ENCODE measurements at places on chromosomes 5 and 9. TPM values are rescaled to one million over a fixed set of nuclear protein-coding genes. Genes with fewer than 3 reads are reported as not detected.

- DNase-seq = no peak
Observed at GRCh38 chr5:35884773-35885172, 28.1 kb downstream of the IL7R start.

DNA sequence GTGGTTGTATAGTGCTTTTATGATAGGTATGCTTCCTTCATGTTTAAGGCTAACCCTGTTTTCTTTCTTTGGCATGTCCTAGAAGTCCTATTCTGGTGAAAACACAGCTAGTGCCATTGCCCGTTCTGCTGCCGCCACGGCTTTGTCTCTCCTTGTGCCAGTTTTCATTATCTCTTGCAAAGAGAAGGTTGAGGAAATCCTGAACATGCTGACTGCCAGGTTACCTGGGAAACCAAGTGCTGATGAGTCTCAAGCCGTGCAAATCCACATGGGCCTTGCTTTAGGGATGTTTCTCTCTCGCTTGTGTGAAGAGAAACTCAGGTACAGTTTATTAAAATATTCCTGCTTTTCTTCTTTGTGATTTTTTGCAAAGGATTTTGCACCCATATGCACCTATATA, 102.2 kb downstream of the HACD4 start:
- no peak for DNase-seq

DNA sequence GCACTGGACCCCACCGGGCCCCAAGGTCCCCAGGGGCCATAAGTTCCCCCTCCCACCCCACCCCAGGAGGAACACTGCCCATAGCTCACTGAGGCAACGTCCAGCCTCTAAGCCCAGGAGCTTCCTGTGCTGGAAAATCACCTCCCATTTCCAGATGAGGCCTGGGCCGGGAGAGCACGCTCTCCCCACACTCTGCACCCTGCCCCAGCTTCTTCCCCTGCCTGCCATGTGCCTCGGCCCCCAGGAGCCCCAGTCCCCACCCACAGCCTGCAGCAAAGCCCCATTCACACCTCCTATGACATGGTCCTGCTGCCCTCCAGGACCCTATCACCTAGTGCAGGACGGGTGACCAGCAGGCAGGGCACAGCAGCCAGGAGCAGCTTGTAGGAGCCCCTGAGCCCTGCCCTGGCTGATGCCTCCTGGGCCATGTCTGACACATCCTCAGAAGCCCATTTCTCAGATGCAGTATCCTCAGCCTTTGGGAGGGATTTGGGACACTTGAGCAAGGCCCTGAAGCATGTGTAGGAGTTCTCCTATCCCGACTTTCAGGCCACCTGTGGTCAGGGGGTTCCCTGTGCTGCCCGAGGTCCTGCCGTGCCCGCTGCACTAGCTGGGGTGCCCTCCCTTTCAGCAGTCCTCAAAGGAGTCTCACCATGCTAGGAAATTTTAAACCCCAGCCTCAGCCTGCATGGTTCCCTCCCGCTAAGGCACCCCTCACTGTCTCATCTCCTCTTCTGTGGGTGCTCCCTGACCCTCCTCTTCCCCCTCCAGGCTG, 119.4 kb upstream of the FOXD4L5 start:
- no peak for DNase-seq

DNA sequence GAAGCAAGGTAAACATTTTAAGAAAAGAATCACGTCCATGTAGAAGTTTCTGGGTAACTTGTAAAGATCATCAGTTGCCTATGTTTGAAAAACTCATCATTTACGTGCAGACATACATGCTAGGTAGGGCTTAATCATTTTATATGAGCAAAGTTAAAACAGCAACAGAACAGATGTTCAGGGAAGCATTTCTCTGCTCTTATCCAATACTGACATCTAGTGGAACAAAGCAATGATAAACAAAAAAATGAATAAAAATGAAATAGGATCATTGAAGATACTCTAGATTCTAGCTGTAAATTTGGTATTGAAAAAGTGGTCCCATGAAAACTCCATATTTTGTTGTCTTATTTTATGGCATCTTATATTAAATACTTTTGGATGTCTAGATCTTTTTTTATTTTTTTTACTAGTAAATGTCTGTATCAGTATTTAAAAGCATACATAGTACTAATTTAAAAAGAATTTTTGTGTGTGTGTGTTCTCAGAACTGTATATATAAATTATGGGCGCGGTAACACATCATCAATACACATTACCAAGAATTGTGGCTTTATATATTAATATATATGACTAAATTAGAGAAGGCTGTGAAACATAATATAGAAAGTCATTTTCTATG, 1050.2 kb downstream of the CDH12 start:
- DNase-seq = no peak

- DNase-seq = no peak
Observed at GRCh38 chr5:166178411-166179080, 2112.9 kb upstream of the WWC1 start.

GRCh38 chr9:115267790-115268189, 149.8 kb upstream of the TNC start:
- DNase-seq = no peak

DNA sequence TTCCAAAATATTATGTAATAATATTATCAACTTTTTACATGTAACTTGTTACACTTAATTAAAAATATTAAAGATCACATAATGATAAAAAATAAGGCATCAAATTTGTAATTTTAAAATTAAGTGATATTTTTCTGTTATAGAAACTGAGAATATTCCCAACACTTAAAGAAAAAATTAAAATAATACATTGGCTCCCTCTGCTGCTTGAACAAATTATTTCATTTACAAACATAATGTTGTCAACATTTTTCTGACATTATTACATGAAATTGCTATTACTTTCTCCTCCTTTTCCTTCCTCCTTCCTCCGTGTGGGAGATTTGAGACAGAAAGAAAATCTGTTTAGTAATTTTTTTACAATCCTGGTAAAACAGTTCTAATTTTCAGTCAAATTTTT, 42.3 kb downstream of the RNF180 start:
- DNase-seq = no peak

- peak; percentile 64 for DNase-seq
Observed at GRCh38 chr9:135990468-135991429, 29.6 kb upstream of the UBAC1 start.

- DNase-seq = no peak
Observed at GRCh38 chr5:36854402-36855140, 22.0 kb upstream of the NIPBL start.

DNA sequence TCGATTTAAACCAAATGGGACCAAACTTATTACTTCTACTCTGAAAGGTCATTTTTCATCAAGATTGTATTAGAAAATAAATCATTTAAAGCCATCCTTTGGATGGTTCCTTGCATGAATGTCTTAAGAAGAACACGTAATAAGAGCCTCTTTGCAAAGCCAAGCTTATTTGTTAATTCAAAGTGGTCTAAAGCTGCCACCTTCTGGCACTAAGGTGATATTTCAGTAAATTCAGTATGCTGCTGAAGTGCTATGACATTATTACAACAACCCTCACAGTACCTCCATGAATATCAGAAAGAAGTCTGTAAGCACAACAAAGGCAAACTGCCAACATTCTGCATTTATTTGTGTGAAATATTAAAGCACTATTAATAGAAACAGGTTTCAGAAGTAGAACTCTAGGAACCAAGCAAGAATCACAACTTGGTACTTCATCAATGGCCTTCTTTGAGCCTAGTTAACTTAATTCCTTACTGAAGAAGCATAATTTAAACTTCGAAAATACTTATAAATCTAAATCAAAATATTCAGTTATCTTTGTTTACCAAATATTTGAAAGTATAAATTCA, 53.1 kb upstream of the TYRP1 start:
- DNase-seq = no peak

DNA sequence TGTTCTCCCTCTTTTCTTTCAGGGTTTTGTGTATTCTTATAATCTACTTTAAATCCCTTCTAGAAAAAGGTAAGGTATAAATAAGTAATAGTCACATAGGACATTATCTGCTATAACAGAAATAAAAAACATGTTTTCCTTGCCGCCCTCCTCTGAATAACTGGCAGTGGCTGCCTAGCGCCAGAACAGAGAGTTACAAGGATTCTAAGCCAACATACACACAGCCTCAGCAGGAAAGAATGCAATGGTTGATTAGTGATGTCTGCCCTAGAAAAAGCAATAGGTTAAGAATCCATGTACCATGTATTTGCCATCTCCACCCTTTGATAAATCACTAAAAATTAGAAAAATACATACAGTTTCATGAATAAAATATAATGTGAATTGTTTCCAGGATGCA, 4.9 kb downstream of the MED27 start:
- DNase-seq = no peak

GRCh38 chr5:167348980-167349379, 942.5 kb upstream of the WWC1 start:
- DNase-seq = no peak

DNA sequence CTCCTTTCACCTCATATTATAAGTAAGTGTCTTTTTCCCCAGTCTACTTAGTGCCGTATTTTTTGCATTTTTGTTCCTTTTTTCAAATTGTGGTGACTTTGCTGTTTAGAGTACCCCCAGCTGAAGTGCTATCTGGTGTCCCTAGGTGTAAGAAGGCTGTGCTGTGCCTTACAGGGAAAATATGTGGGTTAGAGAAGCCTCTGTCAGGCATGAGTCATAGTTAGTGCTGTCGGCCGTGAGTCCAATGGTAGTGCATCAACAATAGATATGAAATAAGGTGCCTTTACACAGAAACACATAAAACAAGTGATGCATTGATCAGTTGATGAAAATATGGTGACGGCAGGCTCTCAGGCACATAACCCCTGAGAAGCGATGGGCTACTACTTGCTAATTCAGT, 20.1 kb downstream of the SYK start:
- no peak for DNase-seq

DNA sequence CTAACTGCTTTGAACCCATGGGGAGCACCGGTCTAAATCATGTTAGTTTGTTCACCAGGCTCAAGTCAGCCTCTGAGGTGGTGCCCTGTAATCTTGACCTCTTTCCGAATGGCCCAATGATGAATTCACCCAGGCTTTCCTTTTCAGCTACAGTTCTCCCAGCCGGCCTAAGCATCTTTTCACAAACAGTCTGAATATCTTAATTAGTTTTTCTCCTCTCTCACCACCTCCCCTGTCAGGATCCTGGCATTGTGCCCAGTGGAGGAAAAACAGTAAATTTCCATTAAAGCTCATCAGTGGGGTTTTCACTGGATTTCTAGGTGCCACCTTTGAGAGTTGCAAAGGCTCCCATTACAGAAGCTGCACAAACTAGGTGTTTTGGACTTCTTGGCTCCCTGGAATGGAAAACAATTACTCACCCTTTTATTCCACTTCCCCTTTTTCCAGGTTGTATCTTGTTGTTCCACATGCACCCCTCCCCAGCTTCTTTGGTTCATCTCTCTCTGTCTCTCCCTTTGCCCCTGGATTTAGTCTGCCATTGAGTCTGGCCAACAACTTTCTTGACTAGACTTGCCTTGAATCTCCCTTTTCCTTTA, 69.4 kb upstream of the ADAMTSL1 start:
- no peak for DNase-seq

DNA sequence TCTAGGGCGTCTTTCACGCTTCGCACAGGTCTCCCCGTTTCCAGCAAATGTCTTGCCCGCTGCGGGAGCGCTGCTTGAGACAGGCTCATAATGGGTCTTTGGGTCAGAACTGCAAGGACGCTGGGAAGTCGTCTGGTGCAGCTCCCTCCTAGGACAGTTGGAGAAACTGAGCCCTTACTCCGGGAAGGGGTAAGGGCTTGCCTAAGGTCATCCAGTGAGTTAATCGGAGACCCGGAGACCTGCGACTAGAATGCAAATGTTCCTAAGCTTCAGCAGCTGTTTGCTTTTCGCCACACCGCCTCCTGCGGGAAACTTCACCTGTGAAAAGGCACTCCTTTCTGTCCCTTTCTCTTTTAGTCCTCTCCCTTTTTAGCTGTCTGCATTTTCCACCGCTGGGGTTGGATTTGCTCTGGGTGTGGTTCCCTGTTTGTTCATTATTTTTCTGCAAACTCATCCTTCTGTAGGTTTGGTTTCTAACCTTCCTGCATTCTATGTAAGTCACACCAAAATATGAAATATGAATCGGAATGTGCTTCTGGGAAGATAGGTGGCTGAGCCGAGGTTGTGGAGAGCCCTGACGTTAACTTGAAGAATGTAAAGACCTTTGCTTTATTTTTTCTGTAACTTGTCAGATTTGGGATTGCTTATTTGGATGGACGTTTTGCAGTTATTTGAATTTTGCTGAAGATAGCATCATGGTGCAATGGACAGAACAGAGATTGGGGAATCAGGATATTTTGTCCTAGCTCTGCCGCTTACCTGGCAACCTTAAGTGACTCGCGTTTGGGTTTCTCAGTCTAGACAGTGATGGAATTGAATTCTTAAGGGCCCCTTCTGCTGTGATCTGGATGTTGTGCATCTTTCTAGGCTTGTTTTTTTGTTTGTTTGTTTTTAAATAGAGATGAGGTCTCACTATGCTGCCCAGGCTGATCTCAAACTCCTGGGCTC, 909 bp downstream of the SLC36A1 start:
- peak; percentile 25 for DNase-seq

GRCh38 chr5:61232490-61233050, 70.3 kb upstream of the SMIM15 start:
- no peak for DNase-seq

GRCh38 chr5:2732004-2732403, 19.5 kb downstream of the IRX2 start:
- DNase-seq = no peak

- DNase-seq = peak; percentile 22
Observed at GRCh38 chr9:71285191-71285656, 163.8 kb upstream of the TRPM3 start.

GRCh38 chr9:38017885-38018186, 51.2 kb downstream of the SHB start:
- no peak for DNase-seq

DNA sequence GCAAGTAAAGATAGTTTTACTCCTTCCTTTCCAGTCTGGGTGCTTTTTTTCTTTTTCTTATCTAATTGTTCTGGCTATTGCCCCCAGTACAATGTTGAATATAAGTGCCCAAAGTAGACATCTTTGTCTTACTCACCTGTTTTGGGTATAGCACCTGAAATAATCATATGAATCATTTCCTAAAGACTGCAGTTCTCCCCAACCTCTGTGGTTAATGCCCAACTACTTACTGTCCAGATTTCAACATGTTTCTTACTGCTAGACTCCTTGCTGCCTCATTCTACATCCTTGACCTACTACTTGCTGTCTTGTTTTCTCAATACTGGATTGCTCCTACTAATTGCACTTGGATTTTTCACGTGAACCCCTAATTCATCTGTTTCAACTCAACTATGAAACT, 8.8 kb upstream of the HSDL2 start:
- DNase-seq = no peak

BTNL3 gene
- total RNA-seq = not detected

ARID3C gene
- total RNA-seq = not detected

PFN3 gene
- not detected for total RNA-seq

STING1 gene
- total RNA-seq = 92.0 TPM

ANKDD1B gene
- total RNA-seq = not detected

FOXD4L6 gene
- total RNA-seq = not detected

SPATA31E1 gene
- total RNA-seq = not detected

PRELID2 gene
- 23.1 TPM for total RNA-seq

PDCD1LG2 gene
- 3.3 TPM for total RNA-seq

PHYHD1 gene
- total RNA-seq = 28.2 TPM

C9orf78 gene
- total RNA-seq = 33.2 TPM

CCDC183 gene
- 1.6 TPM for total RNA-seq

Data from left cardiac atrium (tissue), 4 donors.